ENCODE measurements at places on chromosomes 1 and 21. TPM values are rescaled to one million over a fixed set of nuclear protein-coding genes. Genes with fewer than 3 reads are reported as not detected.

CRNN gene
- not detected for total RNA-seq

ZNHIT6 gene
- 12.4 TPM for total RNA-seq

IRF6 gene
- total RNA-seq, result 0.20 TPM

ADAMTS5 gene
- 0.29 TPM for total RNA-seq

PGLYRP3 gene
- total RNA-seq, result not detected

RGS8 gene
- under 0.01 TPM for total RNA-seq

RGS7 gene
- total RNA-seq, result not detected

LCE3E gene
- total RNA-seq, result not detected

SYDE2 gene
- total RNA-seq, result 0.78 TPM

UBL4B gene
- not detected for total RNA-seq

EPS8L3 gene
- total RNA-seq, result not detected

NUDT4B gene
- 28.4 TPM for total RNA-seq

PROX1 gene
- 3.0 TPM for total RNA-seq

RAB7B gene
- 0.98 TPM for total RNA-seq

LGR6 gene
- total RNA-seq, result 30.3 TPM

ACTA1 gene
- total RNA-seq, result not detected

TFF2 gene
- not detected for total RNA-seq

TAGLN2 gene
- total RNA-seq, result 811 TPM

SEMA6C gene
- total RNA-seq, result 0.48 TPM

FLG2 gene
- not detected for total RNA-seq

CATSPERE gene
- 0.29 TPM for total RNA-seq
